Dermis lymphatic vessel endothelial cell (primary cell): ENCODE measurements at places on chromosomes 12 and 14. TPM values are rescaled to one million over a fixed set of nuclear protein-coding genes. Genes with fewer than 3 reads are reported as not detected.

Gene RASSF9
- total RNA-seq: 6.1 and 9.0 TPM in 2 replicates

Gene GDF3
- 0.26 and 1.2 TPM in 2 replicates for total RNA-seq

Gene MYH6
- total RNA-seq: not detected in 2 replicates

Gene TPPP2
- total RNA-seq: not detected in 2 replicates

Gene P2RX7
- total RNA-seq: 2.2 and 2.4 TPM in 2 replicates

Gene OTX2
- total RNA-seq: not detected in 2 replicates

Gene HDAC7
- 28.4 and 30.4 TPM in 2 replicates for total RNA-seq

Gene BTBD6
- 36.4 and 45.5 TPM in 2 replicates for total RNA-seq

Gene CCDC85C
- total RNA-seq: 4.3 and 6.6 TPM in 2 replicates

Gene GDF11
- total RNA-seq: 1.4 and 1.5 TPM in 2 replicates

Gene CEP170B
- 2.9 and 3.7 TPM in 2 replicates for total RNA-seq

Gene PGF
- total RNA-seq: 5.7 and 8.6 TPM in 2 replicates

Gene P3H3
- total RNA-seq: 10.2 and 10.9 TPM in 2 replicates

Gene KLRC3
- not detected in 2 replicates for total RNA-seq

Gene CACNA2D4
- 0.43 and 0.60 TPM in 2 replicates for total RNA-seq

Gene ASCL1
- not detected in 2 replicates for total RNA-seq

Gene KCNJ8
- under 0.01 and 0.09 TPM in 2 replicates for total RNA-seq

Gene FSCB
- not detected in 2 replicates for total RNA-seq

Gene CLEC4C
- total RNA-seq: not detected in 2 replicates

Gene TRHDE
- total RNA-seq: 0.22 TPM in 1 of 2 replicates, not detected in the other

Gene RD3L
- total RNA-seq: 0.11 TPM in 1 of 2 replicates, not detected in the other
